Regular cardiac myocyte (primary cell): ENCODE measurements at places on chromosomes 2 and 18. TPM values are rescaled to one million over a fixed set of nuclear protein-coding genes. Genes with fewer than 3 reads are reported as not detected.

The SLC11A1 gene
- total RNA-seq = 0.19 and 0.28 TPM in 2 replicates

The SPATA3 gene
- total RNA-seq = not detected in 2 replicates

The DSG3 gene
- under 0.01 TPM in 2 replicates for total RNA-seq

The SIX2 gene
- 2.0 and 2.7 TPM in 2 replicates for total RNA-seq

The ARMC9 gene
- total RNA-seq = 35.1 and 44.8 TPM in 2 replicates

The ASPRV1 gene
- under 0.01 and 0.56 TPM in 2 replicates for total RNA-seq

The CYP27A1 gene
- 0.58 and 2.0 TPM in 2 replicates for total RNA-seq

The REG1A gene
- total RNA-seq = not detected in 2 replicates

The PREB gene
- total RNA-seq = 44.5 and 53.3 TPM in 2 replicates

The C2orf15 gene
- total RNA-seq = 0.19 and 0.28 TPM in 2 replicates

The CPLX4 gene
- total RNA-seq = not detected in 2 replicates

The CD8B2 gene
- total RNA-seq = not detected in 2 replicates

The CHRNG gene
- total RNA-seq = not detected in 2 replicates

The SERPINB8 gene
- total RNA-seq = 14.4 and 22.8 TPM in 2 replicates

The CAPN14 gene
- under 0.01 and 0.28 TPM in 2 replicates for total RNA-seq

The ACMSD gene
- total RNA-seq = 0.28 TPM in 1 of 2 replicates, not detected in the other

The ABCG5 gene
- total RNA-seq = not detected in 2 replicates

The TUBA3E gene
- total RNA-seq = not detected in 2 replicates

The KLHL30 gene
- 1.7 and 9.9 TPM in 2 replicates for total RNA-seq

The SNTG2 gene
- total RNA-seq = 0.28 and 1.3 TPM in 2 replicates

The KRTCAP3 gene
- total RNA-seq = not detected in 2 replicates

The NGEF gene
- total RNA-seq = 0.28 and 1.9 TPM in 2 replicates

The COL3A1 gene
- total RNA-seq = 1,261 and 4,792 TPM in 2 replicates

The SOX11 gene
- under 0.01 and 0.38 TPM in 2 replicates for total RNA-seq

The PRKCE gene
- total RNA-seq = 8.2 and 13.8 TPM in 2 replicates

The EHD3 gene
- 56.6 and 57.5 TPM in 2 replicates for total RNA-seq

The MRPL53 gene
- total RNA-seq = 37.5 and 47.0 TPM in 2 replicates

The ORC4 gene
- 46.2 and 54.1 TPM in 2 replicates for total RNA-seq

The FTCDNL1 gene
- total RNA-seq = 1.1 and 2.1 TPM in 2 replicates

The ANTXR1 gene
- 40.0 and 45.2 TPM in 2 replicates for total RNA-seq

The CDCA7 gene
- total RNA-seq = 0.85 and 14.4 TPM in 2 replicates

The CDH2 gene
- total RNA-seq = 166 and 194 TPM in 2 replicates

The FAM110C gene
- total RNA-seq = under 0.01 and 1.4 TPM in 2 replicates

The UGT1A8 gene
- total RNA-seq = not detected in 2 replicates

The MAIP1 gene
- 27.2 and 30.7 TPM in 2 replicates for total RNA-seq

The SCG2 gene
- total RNA-seq = 1.5 and 70.5 TPM in 2 replicates

The AQP12A gene
- total RNA-seq = not detected in 2 replicates

The DUSP19 gene
- 4.2 and 7.3 TPM in 2 replicates for total RNA-seq

The SLC9A4 gene
- not detected in 2 replicates for total RNA-seq

The TMEM247 gene
- total RNA-seq = not detected in 2 replicates

The TGFA gene
- total RNA-seq = 0.56 and 3.1 TPM in 2 replicates

The FBLN7 gene
- 0.96 and 7.6 TPM in 2 replicates for total RNA-seq

The DES gene
- 0.77 and 1.7 TPM in 2 replicates for total RNA-seq

The DNER gene
- under 0.01 and 3.4 TPM in 2 replicates for total RNA-seq

The ZNF385B gene
- not detected in 2 replicates for total RNA-seq
